ENCODE measurements at places on chromosomes 3 and 15.

GRCh38 chr3:171850320-171850959, 7.3 kb downstream of the TMEM212 start:
- DNase-seq, result no peak

- DNase-seq, result no peak
Observed at GRCh38 chr3:189621948-189622603, 9.1 kb upstream of the TP63 start.

DNA sequence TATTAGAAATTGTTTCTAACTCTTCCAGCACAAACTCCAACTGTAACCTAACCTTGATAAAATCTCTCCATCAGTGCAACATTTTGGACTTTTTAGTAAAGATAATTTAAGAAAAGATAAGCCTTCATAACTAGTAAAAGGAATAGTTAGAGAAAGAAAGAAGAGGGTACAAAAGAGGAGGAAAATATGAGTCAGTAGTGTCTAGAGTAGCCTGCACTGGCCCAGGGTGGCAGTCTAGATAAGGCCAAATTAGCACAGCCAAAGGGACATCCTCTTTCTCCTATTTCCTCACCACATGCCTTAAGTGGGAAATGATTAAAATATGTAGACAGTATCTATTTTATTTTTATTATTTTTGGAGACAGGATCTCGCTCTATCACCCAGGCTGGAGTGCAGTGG, 3.7 kb downstream of the PROS1 start:
- DNase-seq, result no peak

DNA sequence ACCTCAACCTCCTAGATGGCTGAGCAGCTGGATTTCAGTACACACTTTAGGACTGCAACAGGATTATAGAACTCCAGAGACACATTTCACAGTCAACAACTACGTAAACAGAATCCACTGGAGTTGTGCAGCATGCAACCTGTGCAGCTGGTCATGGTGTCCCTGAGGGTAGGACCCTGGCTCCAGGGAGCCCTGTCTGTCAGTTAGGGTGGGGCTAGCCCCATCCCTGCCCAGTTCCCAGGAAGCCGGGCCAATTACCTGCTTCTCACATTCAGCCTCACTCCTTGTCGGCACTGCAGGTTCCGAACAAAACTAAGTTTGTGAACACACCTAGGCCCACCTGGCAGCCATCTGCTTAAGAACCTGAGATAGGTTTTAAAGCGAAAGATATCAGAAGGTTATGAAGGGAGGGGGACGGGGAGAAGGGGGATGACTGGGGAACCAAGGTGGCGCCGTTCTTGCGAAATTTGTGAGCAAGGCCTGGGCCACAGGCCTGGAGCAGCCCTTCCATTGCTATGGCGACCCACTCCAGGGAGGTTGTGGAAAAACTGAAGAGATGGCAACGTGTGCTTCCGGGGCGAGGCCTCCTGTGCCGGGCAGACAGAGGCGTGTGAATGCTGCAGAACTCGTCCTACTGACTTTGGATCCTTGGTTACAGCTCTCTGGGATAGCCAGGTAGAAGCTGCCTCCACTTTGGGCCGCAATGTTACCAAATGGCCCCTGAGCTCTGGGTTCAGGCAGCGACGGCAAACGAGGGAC, 25.3 kb downstream of the ACSBG1 start:
- DNase-seq, result peak; percentile 25
